ENCODE measurements at places on chromosomes 3 and 15. TPM values are rescaled to one million over a fixed set of nuclear protein-coding genes. Genes with fewer than 3 reads are reported as not detected.

The FSIP1 gene
- total RNA-seq = 0.76 TPM

The SCG5 gene
- total RNA-seq = 2.0 TPM

The SI gene
- total RNA-seq = 0.05 TPM

The EDC3 gene
- 10.1 TPM for total RNA-seq

The ATRIP gene
- total RNA-seq = 6.2 TPM

- H3K36me3 ChIP-seq = no peaks in the 10 kb centered on the region
- no peak overlapping the region for H3K27ac ChIP-seq
- H3K27me3 ChIP-seq = peaks cover under 1% of the 10 kb centered on the region
Observed at GRCh38 chr15:74240002-74240568, 4.0 kb downstream of the CCDC33 start.

DNA sequence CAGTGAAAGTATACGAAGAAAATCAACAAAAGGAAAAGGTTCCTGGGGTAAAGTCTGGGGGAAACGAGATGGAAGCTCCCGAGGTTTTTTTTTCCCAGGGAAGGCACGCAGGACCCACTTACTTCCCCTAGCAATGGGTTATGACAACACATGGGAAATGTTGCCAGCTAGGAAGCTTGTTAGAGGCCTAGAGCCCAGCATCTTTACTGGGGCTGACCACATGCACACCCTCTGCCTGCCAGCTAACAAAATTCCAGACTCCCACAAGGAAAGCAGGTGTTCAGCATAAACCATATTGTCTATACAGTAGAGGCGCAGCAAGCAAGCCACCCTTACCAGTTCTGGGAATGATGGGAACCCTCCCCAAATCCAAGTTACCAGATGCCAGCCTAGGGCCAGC is 258.8 kb upstream of the NR2E3 start:
- no peak overlapping the region for H3K27ac ChIP-seq
- no peaks in the 10 kb centered on the region for H3K4me1 ChIP-seq
- DNase-seq = no peak
- no peaks in the 10 kb centered on the region for H3K27me3 ChIP-seq
- no peak overlapping the region for H3K4me3 ChIP-seq
- H3K36me3 ChIP-seq = no peaks in the 10 kb centered on the region

DNA sequence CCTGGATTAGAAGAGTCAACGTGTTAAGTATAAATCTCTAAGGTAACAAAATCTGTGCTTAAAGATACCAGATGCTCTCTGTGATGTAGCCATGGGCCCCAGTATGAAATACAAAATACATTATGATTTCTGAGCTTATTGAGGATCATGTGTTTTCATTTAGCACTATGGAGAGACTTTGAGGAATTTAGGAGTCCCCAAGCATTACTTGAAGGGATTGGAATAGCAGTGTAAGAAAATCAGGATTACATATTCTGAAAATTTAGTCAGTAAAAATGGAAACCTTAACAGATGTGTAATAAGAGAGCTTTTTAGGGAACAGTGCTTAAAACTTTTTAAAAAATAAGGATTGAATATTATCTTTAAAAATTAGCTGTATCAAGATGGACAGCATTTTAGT is 35.5 kb downstream of the ECT2 start:
- no peak overlapping the region for H3K4me3 ChIP-seq
- H3K36me3 ChIP-seq = peaks cover 25% of the 10 kb centered on the region
- H3K4me1 ChIP-seq = no peaks in the 10 kb centered on the region
- no peak overlapping the region for H3K27ac ChIP-seq
- H3K27me3 ChIP-seq = no peaks in the 10 kb centered on the region
- no peak for DNase-seq

- H3K27me3 ChIP-seq = no peaks in the 10 kb centered on the region
- no peak overlapping the region for H3K4me3 ChIP-seq
- no peaks in the 10 kb centered on the region for H3K36me3 ChIP-seq
- no peaks in the 10 kb centered on the region for H3K4me1 ChIP-seq
- H3K27ac ChIP-seq = no peak overlapping the region
- DNase-seq = no peak
Observed at GRCh38 chr15:78790027-78790426, 21.2 kb downstream of the ADAMTS7 start.

- H3K36me3 ChIP-seq = no peaks in the 10 kb centered on the region
- no peak overlapping the region for H3K27ac ChIP-seq
- no peak for DNase-seq
- peaks cover 51% of the 10 kb centered on the region for H3K27me3 ChIP-seq
Observed at GRCh38 chr3:50195501-50196252, 4.3 kb downstream of the GNAT1 start.

DNA sequence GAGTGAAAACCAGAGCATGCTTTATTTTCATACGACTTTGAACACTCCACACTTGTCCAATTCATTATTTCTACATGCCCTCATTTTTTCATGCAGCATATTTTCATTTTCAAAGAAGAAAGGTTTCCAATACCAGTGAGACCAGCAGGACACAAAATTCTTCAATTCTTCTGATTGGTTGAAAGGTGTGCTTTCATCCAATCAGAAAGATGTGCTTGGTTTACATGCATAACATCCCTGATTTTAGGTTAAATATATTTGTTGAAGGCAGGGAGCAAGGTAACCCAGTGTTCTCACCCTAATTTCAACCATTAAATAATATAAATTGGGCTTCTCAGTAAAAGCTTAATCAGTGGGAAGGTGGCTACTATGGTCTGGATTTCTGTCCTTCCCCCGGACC is 47.5 kb upstream of the PPIB start:
- no peaks in the 10 kb centered on the region for H3K4me1 ChIP-seq
- H3K27ac ChIP-seq = no peak overlapping the region
- no peaks in the 10 kb centered on the region for H3K27me3 ChIP-seq
- peaks cover 11% of the 10 kb centered on the region for H3K36me3 ChIP-seq

DNA sequence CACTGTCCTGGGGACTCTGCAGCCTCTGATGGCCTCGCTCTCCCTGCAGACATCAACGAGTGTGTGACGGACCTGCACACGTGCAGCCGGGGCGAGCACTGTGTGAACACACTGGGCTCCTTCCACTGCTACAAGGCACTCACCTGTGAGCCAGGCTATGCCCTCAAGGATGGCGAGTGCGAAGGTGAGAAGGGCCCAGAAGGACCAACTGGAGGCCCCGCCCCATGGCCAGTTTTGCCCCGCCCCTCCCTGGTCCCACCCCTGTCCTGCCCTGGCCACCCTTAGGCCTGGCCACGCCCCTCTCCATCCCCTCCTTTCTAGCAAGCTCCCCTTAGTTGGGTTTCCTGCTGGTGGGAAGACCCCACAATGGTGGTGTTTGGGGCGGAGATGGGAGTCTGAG is 77.5 kb downstream of the FBLN2 start:
- H3K36me3 ChIP-seq = peaks cover 1% of the 10 kb centered on the region
- no peak overlapping the region for H3K27ac ChIP-seq
- no peak overlapping the region for H3K4me3 ChIP-seq
- H3K4me1 ChIP-seq = no peaks in the 10 kb centered on the region

- DNase-seq = no peak
- H3K4me3 ChIP-seq = no peak overlapping the region
- no peaks in the 10 kb centered on the region for H3K4me1 ChIP-seq
- H3K27me3 ChIP-seq = no peaks in the 10 kb centered on the region
Observed at GRCh38 chr3:43559961-43560360, 61.9 kb downstream of the ANO10 start.

DNA sequence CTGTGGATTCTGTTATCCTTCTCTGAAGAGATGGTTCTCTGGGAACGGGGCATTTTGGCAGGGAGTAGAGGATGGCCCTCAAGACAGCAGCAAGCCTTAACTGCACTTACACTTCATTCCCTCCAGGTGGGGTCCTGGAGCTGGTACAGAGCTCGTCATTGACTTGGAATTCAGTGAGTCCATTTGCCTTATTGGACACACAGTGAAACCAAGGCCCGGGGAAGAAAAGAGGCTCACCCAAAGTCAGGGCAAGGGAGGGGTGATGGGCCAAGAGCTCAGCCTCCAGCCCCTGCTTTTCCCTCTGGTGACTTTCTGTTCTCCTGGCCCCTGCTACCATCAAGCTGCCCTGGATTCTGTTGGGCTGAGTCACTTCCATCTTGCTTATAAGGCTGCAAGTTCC is 125.6 kb downstream of the ETFA start:
- H3K4me3 ChIP-seq = no peak overlapping the region
- no peaks in the 10 kb centered on the region for H3K4me1 ChIP-seq
- DNase-seq = no peak
- no peaks in the 10 kb centered on the region for H3K36me3 ChIP-seq

DNA sequence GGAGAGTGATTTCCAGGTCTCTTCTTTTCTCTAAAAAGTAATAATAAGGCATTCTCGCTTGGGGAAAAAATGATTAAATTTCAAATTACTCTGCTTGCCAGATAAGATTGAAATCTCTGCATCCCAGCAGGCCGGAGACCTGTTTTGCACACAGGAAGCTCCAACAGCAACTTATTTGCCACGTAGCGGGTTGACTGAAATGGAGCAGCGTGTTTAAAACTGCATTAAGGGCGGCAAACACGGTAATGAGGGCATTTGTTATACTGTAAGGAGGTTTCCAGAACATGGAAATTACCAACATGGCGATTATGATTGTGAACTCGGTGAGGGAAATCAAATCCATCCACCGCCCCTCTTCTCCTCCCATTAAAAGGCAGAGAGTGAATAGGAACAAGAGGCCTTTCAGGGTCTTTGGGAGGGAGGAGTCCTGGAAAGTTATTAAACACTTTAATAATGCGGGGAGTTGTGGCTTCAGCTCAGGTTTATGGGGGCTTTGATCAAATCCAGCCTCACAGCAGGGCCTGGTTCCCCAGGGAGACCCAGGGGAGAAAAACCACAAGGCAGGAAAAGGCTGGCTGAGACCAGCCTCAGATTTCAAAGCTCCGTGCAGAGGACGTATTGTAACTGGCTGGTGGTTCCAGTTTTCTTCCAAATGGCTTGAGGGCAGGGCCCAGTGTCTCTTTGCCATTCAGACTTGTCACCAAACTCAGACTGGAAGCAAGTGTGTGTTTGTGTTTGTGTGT is 242.3 kb downstream of the TLE3 start:
- no peak overlapping the region for H3K4me3 ChIP-seq
- no peak for DNase-seq
- no peaks in the 10 kb centered on the region for H3K27me3 ChIP-seq
- H3K4me1 ChIP-seq = peaks cover 17% of the 10 kb centered on the region
- no peak overlapping the region for H3K27ac ChIP-seq

Measured in thymus (tissue), 14 donors.